ENCODE measurements at places on chromosomes 12 and 14.

DNA sequence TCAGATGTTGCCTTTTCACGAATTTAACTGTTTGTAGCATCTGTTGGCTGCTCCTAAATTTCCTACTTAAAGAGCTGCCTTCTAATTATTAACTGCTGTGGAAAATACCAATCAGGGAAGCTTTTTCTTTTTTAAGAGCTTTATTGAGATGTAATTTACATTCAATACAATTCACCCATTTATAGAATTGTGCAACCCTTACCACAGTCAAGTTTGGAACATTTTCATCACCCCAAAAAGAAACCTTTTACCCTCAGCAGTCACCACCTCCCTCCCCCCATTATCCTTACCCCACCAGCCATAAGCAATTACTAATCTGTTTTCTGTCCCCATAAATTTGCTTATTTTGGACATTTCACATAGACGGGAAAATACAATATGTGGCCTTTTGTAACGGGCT, 1.4 kb downstream of the PCNX4 start:
- H3K4me3 ChIP-seq, result peak overlapping the region; percentile 84
- no peaks in the 10 kb centered on the region for H3K27me3 ChIP-seq
- H3K27ac ChIP-seq, result peak overlapping the region; percentile 84
- H3K36me3 ChIP-seq, result no peaks in the 10 kb centered on the region
- peaks cover 42% of the 10 kb centered on the region for H3K4me1 ChIP-seq

DNA sequence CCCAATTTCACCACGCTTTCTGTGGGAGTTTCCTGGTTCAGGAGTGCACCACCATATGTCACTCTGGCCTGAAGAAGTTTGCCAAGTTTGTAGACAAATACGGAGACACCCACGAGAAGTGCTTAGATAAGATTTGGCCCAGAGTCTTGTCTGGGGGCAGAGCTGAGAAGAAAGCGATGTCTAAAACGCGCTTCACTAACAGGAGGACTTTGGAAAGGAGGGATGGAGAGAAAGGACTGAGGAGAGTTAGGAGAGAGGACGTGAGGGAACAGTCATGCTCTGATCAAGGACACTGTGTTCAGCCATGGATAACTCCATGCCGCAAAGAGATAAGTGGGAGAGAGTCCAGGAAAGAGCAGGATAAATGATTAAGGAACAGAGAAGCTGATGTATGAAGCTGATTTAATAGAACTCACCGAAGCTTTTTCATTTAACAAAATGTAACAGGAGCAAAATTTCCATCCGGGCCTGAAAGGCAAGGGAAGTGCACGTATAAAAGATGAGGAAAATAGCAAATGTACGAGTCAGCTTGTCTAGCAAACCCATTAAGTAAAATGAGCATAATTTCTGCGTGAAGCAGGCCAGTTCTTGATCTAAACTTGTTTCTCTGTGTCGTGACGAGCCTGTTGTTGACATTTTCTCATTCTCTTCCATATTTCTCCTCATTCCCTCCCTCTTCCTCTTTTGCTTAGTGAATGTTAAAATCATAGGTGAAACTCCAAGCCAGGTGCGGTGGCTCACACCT, 23.4 kb upstream of the MAP3K9 start:
- no peaks in the 10 kb centered on the region for H3K36me3 ChIP-seq
- no peak for DNase-seq
- no peak overlapping the region for H3K4me3 ChIP-seq
- H3K4me1 ChIP-seq, result no peaks in the 10 kb centered on the region
- no peak overlapping the region for H3K27ac ChIP-seq
- H3K27me3 ChIP-seq, result no peaks in the 10 kb centered on the region

DNA sequence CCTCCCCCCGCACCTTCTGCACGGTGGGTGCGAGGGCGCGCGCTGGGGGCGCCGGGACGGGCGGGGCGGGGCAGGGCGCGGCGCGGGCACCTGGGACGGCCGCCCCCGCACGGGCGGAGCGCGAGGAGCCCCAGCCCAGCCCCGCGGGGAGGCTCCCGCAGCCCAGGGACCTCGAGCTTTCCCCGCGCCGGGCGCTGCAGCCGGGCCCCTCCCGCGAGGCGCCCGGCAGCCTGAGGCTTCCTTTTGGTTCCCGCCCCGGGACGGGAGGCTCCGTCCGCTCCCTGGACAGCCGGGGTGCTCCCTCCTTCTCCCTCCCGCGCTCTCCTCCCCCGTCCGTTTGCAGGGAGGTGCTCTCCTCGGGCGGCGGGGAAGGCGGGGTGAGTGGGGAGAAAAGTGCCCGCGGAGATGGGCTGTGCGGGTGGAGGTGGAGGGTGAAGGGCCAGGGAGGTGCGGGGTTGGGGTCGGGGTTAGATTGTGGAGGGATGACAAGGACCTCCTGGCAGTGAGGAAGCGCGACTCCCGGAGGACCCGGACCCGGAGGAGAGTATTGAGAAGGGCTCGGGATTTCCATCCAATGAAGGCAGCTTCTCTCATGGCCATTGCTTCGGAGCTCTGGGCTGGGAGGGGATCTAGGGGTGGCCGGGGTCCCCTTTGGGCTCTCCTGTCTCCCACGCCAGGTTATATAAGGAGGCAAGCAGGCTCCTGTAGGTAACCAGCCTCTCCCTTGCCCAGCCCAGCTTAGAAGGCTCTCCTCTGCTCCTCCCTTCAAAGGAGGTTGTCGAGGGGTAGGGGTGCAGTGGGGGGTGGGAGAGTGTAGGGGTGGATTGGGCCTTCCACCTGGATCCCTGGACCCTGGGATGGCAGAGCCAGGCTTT, 645 bp downstream of the JDP2 start:
- H3K27me3 ChIP-seq, result no peaks in the 10 kb centered on the region
- peak overlapping the region; percentile 74 for H3K4me3 ChIP-seq
- H3K4me1 ChIP-seq, result peaks cover 40% of the 10 kb centered on the region
- peaks cover 4% of the 10 kb centered on the region for H3K36me3 ChIP-seq
- no peak for DNase-seq

DNA sequence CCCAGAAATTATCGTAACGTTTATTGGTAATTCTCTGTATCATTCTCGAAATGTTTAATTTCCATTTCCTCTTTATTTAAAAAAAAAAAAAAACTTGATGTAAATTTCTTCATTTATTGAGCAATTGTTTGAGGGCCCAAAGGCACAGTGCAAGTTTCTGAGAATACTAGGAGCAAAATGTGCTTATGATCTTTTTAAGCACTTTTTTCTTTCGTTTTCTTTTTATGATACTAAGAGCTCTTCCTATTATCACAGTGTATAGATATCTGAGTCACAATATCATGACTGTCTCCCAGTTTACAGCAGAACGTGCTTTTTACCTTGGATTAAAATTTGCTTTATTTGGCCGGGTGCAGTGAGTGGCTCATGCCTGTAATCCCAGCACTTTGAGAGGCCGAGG, 5.6 kb downstream of the ATP2A2 start:
- no peaks in the 10 kb centered on the region for H3K27me3 ChIP-seq
- no peak overlapping the region for H3K4me3 ChIP-seq

DNA sequence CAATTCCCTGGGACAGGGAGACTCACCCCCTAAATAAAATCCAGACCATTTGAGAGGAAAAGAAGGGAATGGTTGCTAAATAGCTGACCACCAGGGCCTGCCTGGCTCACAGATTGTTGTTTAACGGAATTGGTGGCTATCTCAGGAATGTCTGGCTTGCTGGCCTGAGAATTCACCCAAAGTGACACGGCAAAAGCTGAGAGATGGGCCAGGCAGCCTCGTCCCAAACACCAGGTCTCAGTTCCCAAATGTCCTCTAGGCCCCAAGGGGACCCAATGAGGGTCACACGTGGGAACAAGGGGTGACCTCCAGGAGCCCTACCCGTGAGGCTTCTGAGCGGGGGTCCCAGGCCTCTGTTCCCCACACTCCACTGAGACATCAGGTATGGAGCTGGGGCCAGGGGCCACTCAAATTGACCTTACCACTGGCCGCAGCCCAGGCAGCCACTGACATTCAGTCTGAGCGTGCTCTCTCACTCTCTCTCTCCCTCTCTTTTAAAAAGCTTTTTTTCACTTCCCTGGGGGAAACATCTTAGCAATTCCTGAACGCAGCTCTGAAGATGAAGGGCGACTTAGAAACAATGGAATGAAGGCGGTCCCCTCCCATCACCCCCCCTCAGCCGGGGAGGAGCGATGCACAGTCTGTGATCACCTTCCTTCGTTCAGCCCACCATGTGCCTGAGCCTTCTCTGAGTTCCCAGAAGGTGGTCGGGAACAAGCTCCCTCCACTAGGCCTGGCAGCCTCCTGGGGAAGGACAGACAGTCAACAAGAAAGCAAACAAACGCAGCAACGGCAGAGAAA, 131.2 kb downstream of the SCARB1 start:
- DNase-seq, result no peak
- H3K27ac ChIP-seq, result no peak overlapping the region
- no peaks in the 10 kb centered on the region for H3K27me3 ChIP-seq
- no peaks in the 10 kb centered on the region for H3K36me3 ChIP-seq
- H3K4me1 ChIP-seq, result peaks cover 5% of the 10 kb centered on the region

- DNase-seq, result no peak
- H3K36me3 ChIP-seq, result no peaks in the 10 kb centered on the region
- no peak overlapping the region for H3K27ac ChIP-seq
- no peak overlapping the region for H3K4me3 ChIP-seq
- peaks cover 8% of the 10 kb centered on the region for H3K4me1 ChIP-seq
These were observed 9.7 kb upstream of the RIN3 start for GRCh38 chr14:92503756-92504491.

- H3K27ac ChIP-seq, result no peak overlapping the region
- no peaks in the 10 kb centered on the region for H3K27me3 ChIP-seq
- H3K4me3 ChIP-seq, result no peak overlapping the region
- H3K36me3 ChIP-seq, result no peaks in the 10 kb centered on the region
These were observed 43.2 kb downstream of the CALM1 start for GRCh38 chr14:90440021-90440451.

- no peak overlapping the region for H3K27ac ChIP-seq
- H3K36me3 ChIP-seq, result no peaks in the 10 kb centered on the region
- H3K4me3 ChIP-seq, result no peak overlapping the region
- no peak for DNase-seq
- H3K4me1 ChIP-seq, result no peaks in the 10 kb centered on the region
These were observed 55.0 kb upstream of the C14orf132 start for GRCh38 chr14:95984206-95984605.

DNA sequence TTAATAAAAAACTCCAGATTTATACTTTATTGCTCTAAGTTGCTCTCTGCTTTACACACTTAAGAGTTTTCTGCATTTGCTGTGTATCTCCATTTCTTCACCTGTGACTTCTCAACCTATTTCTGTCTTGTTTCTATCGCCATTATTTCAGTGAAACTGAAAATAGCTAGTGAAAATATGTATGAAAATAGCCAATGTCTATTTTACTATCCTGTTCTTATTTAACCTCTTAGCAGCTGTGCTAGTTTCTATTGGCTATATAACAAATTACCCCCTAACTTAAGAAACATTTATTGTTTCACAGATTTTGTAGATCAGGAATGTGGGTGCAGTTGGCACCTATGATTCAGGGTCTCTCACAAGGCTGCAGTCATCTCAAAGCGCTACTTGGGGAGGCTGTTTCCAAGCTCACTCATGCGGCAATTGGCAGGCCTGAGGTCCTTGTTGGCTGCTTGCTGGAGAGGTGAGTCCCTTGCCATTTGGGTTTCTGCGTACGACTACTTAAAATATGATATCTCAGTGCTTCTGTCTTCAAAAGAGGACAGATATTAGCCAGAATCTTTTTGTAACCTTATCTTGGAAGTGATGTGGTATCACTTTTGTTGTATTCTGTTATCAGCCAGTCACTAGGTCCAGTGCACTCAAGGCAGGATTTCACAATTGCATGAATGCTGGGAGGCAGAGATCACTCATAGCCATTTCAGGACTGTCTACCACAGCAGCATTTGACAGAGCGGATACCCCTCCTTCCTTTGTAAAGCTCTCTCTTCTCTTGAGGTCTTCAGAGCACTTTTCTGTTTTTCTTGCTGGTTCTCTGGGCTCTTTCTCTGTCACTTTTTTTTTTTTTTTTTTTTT, 7.2 kb downstream of the ERC1 start:
- peaks cover 15% of the 10 kb centered on the region for H3K4me1 ChIP-seq
- H3K27ac ChIP-seq, result no peak overlapping the region
- no peak overlapping the region for H3K4me3 ChIP-seq

- DNase-seq, result no peak
- peak overlapping the region; percentile 58 for H3K4me3 ChIP-seq
- peaks cover 47% of the 10 kb centered on the region for H3K4me1 ChIP-seq
- H3K27me3 ChIP-seq, result no peaks in the 10 kb centered on the region
- peak overlapping the region; percentile 100 for H3K27ac ChIP-seq
These were observed 755 bp downstream of the SETD1B start for GRCh38 chr12:121804417-121805111.

- H3K4me3 ChIP-seq, result no peak within 1 kb of the TSS
- no peaks in the 10 kb centered on the region for H3K36me3 ChIP-seq
- no peaks in the 10 kb centered on the region for H3K27me3 ChIP-seq
- no peaks in the 10 kb centered on the region for H3K4me1 ChIP-seq
- DNase-seq, result no peak
These were observed at the start of gene TEX52 for GRCh38 chr12:2857021-2857431. Gene TEX52, minus strand, starts transcription at chr12:2857039. Its CDS starts 13 bp downstream, at chr12:2857026.

DNA sequence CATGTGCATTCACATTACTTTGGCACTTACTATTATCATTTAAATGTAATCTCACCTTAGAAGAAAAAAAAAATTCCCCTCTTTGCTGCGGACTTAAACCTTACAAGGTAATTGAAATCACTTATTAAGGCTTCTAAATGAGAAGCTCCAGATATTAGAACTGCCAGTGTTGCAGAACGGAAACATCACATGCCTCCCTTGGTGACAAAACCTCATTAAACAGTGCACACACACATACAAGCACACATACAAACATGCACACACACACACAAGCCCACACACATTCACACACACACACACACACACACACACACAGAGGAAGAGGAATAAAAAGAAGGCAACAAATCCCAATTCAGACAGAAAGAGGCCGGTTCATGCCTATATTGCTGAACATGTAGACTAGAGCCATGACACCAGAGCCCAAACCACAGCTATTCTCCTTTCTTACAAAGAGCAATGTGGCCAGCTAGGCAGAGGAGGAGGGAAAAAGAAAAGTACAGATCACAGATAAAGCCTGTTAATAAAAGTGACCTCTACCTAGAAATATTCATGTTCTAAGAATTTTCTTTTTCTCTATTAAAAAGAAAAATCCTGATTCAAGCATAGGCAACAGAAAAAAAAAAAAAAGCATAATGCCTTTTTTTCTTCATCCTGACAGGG, 405.2 kb upstream of the FLRT2 start:
- no peaks in the 10 kb centered on the region for H3K4me1 ChIP-seq
- no peaks in the 10 kb centered on the region for H3K27me3 ChIP-seq

GRCh38 chr12:124623344-124624035, 56.1 kb upstream of the NCOR2 start:
- DNase-seq, result no peak
- no peaks in the 10 kb centered on the region for H3K27me3 ChIP-seq
- no peak overlapping the region for H3K27ac ChIP-seq
- no peaks in the 10 kb centered on the region for H3K36me3 ChIP-seq

- H3K4me1 ChIP-seq, result peaks cover 17% of the 10 kb centered on the region
- peak overlapping the region; percentile 47 for H3K4me3 ChIP-seq
- H3K27ac ChIP-seq, result no peak overlapping the region
- H3K27me3 ChIP-seq, result peaks cover 14% of the 10 kb centered on the region
These were observed 764 bp upstream of the SPTB start for GRCh38 chr14:64880221-64881121.

DNA sequence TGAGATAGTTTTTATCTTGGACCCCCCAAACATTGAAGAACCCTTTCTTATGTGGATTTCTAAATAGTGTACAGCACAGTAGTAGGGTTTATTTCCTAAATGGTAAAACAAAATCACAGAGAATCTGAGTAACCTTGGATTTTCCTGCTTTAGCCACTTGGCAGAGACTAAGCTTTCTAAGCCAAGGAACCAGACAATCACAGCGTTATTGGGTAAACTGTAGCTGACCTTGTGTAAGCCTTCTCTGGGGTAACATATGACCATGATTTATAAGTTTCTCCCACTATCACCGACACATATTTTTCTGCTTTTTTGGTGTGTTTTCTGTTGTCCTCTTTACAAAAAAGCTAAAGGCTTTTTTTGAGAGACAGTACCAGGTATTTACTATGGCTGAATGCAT, 136.3 kb upstream of the PZP start:
- no peak for DNase-seq
- no peak overlapping the region for H3K27ac ChIP-seq
- no peak overlapping the region for H3K4me3 ChIP-seq
- H3K4me1 ChIP-seq, result peaks cover 7% of the 10 kb centered on the region
- no peaks in the 10 kb centered on the region for H3K27me3 ChIP-seq
